MCF 10A (cell line): ENCODE measurements at places on chromosomes 12 and 14. TPM values are rescaled to one million over a fixed set of nuclear protein-coding genes. Genes with fewer than 3 reads are reported as not detected.

GRCh38 chr12:120056739-120057138 is 59.8 kb downstream of the RAB35 start:
- no peak for DNase-seq

- no peak for DNase-seq
Observed at GRCh38 chr12:318759-319515, 56.3 kb upstream of the SLC6A13 start.

DNA sequence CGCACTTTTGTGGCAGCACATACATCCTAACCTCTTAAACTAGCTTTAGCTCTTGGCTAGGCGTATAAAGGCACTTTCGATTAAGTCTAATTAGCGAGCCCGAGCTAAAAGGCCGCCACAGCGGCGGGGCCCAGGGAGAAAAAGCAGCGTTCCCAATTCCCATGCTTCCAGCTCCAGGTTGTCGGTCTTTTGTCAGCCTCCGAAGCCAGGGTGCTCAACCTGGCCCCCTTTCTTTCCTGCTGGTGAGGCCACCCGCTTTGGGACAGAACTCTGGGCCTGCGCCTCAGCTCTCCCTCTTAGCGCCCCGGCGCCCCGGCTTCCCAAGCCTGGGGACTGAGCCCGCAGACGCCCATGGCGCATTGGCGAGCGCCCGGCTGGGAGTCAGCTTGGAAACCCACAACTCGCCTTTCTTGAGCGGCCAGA is 33.3 kb upstream of the TBX5 start:
- no peak for DNase-seq

Gene LRRK2
- total RNA-seq = 4.2 and 4.5 TPM in 2 replicates

Gene PHC1
- total RNA-seq = 23.0 TPM in 2 replicates

DNA sequence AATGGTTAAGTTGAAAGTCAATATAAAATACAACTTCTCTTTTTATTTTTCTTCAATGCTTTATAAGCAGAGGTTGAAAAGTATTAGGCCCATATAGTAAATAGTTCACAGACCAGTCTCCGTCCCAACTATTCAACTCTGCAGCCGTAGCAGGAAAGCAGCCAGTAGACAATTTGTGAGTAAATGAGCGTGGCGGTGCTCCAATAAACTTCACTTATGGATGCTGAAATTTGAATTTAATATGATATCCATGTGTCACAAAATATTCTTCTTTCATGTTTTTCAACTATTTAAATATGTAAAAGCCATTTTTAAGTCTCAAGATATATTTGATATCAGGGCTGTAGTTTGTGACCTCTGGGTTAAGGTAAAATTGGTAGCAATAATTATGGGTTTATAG is 17.7 kb downstream of the LIN7A start:
- DNase-seq = no peak

GRCh38 chr12:114742363-114742762 is 58.4 kb upstream of the TBX3 start:
- no peak for DNase-seq
